Neural crest cell (in vitro differentiated cells): ENCODE measurements at places on chromosomes 7 and 10. TPM values are rescaled to one million over a fixed set of nuclear protein-coding genes. Genes with fewer than 3 reads are reported as not detected.

The GRB10 gene
- total RNA-seq: 86.0 and 93.0 TPM in 2 replicates

GRCh38 chr10:35398908-35399307 lies 62.6 kb downstream of the CCNY start:
- no peak for DNase-seq

The FAM237B gene
- total RNA-seq: not detected in 2 replicates

DNA sequence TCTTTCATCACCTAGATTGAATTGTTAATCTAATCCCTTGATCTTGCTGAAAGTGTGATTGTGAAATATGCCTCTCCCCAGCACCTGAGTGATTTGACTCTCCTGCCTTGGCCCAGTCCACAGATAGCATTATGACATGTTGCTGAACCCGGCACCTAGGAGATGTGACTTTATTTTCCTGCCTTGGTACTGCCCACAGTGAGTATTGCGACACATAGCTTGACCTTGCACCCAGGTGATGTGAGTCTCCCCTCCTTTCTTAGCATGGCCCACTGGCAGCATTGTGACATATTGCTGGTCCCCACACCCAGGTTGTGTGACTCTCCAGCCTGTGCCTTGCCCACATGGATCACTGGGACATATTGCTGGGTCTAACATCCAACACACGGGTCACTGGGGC lies 32.5 kb upstream of the ZNF107 start:
- DNase-seq: no peak

The VENTX gene
- not detected in 2 replicates for total RNA-seq

The BUB3 gene
- total RNA-seq: 171 and 182 TPM in 2 replicates

DNA sequence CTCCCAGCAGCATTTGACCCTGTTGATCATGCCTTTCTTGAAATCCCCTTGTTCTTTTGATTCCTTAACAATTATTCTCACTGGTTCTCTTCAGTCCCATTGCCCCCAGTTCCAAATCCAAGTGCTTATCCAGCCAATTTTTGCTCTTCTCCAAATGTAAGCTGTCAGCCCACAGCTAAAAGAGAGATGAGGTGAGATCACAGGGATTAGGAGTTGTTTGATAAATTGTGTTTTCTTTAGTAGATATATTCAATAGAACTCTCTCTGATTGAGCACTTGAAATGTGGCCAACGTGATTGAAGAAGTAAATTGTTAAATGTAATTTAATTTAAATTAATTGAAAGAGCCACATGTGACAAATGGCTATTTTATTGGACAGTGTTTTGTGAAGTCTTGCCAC lies 76.6 kb upstream of the NME8 start:
- DNase-seq: no peak

The CLEC5A gene
- total RNA-seq: not detected in 2 replicates

The FKBP6 gene
- total RNA-seq: not detected in 2 replicates

GRCh38 chr10:99859585-99859984 lies 77.1 kb downstream of the ABCC2 start:
- DNase-seq: no peak

DNA sequence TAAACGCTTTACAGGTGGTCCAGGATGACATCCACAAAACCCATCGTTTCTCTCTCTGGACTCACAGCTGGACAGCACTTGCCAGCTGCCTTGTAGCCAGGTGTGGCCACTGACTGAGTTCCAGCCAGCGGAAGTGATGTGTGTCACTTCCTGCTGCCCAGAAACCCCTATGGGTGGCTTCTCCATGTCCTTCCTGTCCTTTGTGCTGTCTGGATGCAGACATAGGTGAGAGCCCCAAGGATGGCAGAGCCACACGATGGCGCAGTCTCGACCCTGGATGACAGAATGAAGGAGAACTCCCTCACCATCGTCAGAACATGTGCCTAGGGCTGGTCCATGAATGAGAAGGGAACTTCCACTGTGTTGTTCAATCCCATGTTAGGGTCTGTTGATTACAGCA lies 22.1 kb downstream of the NMT2 start:
- no peak for DNase-seq
